Activated T-helper 1 cell treated with anti-CD3 and anti-CD28 coated beads, Interleukin-12 subunit alpha, Interleukin-12 subunit beta, Interleukin-2, Interleukin-4 antibody, amounts not matched to agents 30 ng/mL and 10 ng/mL and 1 ng/mL, durations not matched to agents 14 hours and 24 hours and 36 hours (primary cell): ENCODE measurements at places on chromosomes 6 and 20.

DNA sequence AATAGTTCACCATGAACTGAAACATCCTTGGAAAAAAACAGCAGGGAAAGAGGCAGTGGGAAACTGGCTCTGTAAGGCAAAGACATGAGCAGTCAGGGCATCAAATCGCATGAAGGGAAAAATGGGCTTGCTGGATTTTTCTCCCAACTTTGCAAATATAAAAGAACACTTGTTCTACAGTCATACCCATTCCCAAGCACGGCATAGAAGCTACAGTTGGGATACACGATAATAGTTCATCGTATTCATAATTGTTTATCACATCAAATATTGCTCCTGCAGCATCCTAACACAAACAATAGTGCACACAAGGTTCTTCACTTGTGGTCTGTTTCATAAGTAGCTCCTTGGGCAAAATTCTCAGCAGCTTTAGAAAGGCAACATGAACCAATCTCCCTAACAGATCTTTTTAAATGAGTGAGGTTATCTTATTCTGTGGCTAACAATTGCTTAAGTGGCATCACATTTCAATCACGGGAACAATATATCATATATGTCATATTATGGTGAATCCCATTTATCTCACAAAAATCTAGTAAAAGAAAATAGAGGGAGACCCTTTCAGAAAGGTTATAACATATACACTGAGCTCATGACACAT, 243.9 kb downstream of the PKHD1 start:
- DNase-seq: no peak
- H3K27me3 ChIP-seq: no peaks in the 10 kb centered on the region
- no peaks in the 10 kb centered on the region for H3K36me3 ChIP-seq

DNA sequence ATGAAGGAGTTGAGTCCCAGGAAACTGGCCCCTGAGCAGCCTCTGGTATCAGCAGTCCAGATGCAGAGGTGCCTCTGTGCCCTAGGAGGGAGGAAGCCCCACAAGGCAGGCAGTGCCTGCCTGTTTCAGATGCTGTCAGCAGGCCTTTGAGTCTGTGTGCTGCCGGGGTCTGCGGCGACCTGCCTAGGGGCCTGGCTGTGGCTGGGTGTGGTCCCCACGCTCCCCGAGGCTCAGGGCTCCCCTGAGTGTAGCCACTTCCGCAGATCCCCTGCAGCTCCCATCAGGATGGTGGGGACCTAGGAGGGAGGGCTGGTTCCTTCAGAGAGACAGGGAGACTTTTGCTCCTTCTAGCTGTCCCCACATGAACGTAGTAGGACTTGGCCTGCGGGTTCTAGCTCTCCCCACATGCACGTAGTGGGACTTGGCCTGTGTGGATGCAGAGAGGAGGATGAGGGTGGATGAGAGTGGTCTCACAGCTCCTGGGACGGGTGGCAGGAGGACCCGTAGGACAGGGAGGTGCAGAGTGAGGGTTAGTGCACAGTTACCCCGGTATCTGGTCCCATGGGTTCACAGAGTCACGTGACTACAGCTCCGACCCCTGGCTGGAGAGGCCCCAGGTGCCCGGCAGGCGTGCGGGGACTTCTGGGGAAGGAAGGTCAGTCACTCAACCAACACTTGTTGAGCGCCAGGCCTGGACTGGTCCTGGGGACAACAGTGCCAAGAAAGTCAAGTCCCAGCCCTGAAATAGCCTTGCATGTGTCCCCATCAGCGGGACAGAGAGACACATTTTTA, 41.0 kb downstream of the CDH4 start:
- no peaks in the 10 kb centered on the region for H3K27me3 ChIP-seq
- no peak overlapping the region for H3K4me3 ChIP-seq
- no peak overlapping the region for H3K27ac ChIP-seq

- H3K36me3 ChIP-seq: no peaks in the 10 kb centered on the region
- H3K27me3 ChIP-seq: no peaks in the 10 kb centered on the region
- no peak overlapping the region for H3K27ac ChIP-seq
- no peak overlapping the region for H3K4me3 ChIP-seq
- no peak for DNase-seq
Observed at GRCh38 chr6:84691978-84692623, 72.3 kb downstream of the TBX18 start.

GRCh38 chr6:113363866-113364265, 493.3 kb upstream of the MARCKS start:
- no peaks in the 10 kb centered on the region for H3K4me1 ChIP-seq
- H3K27ac ChIP-seq: no peak overlapping the region
- no peaks in the 10 kb centered on the region for H3K36me3 ChIP-seq

DNA sequence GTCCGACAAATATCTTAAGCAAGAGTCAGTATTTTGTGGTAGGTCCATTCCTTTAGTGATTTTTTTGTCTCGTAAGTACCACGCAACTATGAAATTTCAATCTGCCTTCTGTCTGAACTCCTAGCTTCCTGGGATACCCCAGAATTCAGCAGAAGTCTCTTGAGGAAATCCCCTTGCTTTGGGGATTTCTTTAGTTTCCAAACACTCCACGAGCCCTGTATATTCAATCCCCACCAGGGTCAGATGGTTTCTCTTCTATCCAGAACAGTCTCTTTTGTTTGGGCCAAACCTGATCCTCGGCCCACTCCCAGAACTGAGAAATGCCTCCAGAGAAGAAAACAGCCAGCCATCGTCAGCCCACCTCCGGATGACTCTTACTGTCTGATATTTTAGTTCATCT, 113.0 kb downstream of the CHD6 start:
- no peaks in the 10 kb centered on the region for H3K27me3 ChIP-seq
- peak overlapping the region; percentile 14 for H3K27ac ChIP-seq
- H3K36me3 ChIP-seq: peaks cover 20% of the 10 kb centered on the region

GRCh38 chr6:118578617-118579016, 30.5 kb downstream of the PLN start:
- H3K4me3 ChIP-seq: no peak overlapping the region
- H3K4me1 ChIP-seq: no peaks in the 10 kb centered on the region
- no peaks in the 10 kb centered on the region for H3K27me3 ChIP-seq
- H3K27ac ChIP-seq: no peak overlapping the region
- peaks cover 68% of the 10 kb centered on the region for H3K36me3 ChIP-seq

DNA sequence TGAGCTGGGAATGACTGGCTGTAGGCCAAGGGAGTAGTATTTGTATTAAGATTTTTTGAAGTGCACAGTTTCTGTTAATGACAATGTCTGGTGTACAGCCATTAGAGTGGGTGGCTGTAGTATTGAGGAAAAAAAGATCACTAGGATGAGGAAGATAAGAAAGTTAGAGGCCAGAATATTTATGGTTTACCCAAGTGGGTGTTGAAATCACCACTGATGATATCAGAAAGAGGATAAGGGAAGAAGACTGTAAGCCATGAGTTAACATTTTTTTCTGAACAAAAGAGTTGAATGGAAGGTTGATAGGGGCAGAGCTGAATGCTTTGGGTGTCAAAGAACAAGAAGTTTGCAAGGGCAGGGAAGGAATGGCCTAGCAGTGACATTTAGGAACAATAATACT, 104.7 kb downstream of the PRDM13 start:
- H3K27me3 ChIP-seq: peaks cover 8% of the 10 kb centered on the region
- H3K36me3 ChIP-seq: no peaks in the 10 kb centered on the region
- no peak overlapping the region for H3K4me3 ChIP-seq
- no peak for DNase-seq
- H3K4me1 ChIP-seq: no peaks in the 10 kb centered on the region

DNA sequence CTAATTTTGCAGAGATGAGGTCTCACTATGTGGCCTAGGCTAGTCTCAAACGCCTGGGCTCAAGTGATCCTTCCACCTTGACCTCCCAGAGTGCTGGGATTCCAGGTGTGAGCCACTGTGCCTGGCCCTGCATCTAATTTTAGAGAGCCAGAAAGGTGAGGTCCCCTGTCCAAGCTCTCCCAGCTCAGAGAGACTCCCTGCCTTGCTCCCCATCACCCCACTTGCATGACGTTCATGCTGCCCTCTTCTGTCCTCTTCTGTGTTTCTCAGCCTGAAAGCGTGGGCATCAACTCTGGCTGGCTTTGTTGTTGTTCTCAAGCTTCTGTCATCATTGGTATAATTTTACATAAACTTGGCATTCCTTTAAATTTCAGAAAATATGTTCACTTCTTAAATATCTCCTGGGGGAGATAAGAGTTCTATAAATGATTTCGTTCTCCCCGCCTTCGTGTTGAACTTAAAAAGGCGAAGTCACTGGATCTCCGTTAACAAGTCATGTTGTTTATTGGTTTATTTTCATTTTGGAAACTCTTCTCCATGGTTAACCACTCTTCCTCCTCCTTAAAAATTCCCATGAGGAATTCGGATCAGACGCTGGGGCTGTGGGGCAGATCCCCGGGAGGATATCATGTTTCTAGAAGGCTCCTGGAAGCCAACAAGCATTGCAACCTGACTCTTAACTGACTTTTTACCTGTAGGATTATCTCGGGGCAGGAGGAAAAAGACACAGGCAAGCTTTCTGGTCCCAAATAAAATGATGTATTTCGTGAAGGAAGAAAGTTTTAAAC, 13.2 kb upstream of the PARD6B start:
- no peaks in the 10 kb centered on the region for H3K36me3 ChIP-seq
- H3K27ac ChIP-seq: no peak overlapping the region
- H3K4me3 ChIP-seq: no peak overlapping the region

DNA sequence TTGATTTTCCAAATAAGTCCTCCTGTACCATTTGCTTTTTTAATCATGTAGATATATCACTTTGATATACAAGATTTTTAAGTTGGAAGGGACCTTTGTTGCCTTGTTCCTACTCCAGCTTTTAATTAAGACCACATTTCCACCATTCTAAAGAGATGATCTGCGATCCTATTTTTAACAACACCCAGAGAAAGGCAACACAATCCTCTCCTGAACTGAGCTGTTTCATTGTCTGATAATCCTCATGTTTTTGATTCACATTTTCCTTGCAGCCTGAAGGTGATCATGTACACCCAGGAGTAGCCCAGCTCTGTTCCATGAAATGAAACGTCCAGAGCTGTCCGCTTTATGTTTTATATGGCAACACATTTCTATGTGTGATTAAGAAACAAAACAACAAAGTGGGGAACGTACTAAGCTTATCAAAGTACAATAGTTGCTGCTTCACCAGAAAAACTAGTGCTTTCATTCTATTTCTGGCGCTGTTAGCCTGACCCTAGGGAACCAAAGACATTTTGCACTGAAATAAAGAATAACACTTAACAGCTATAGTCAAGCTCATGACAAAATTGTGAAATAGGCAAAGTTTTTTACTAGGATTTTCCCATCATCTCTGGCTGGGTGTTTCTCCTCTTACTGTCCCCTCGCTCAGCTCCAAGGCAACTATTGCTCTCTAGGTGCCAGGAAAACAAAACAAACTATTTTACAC, 22.6 kb upstream of the TRAF3IP2 start:
- no peak for DNase-seq
- no peaks in the 10 kb centered on the region for H3K4me1 ChIP-seq
- H3K36me3 ChIP-seq: no peaks in the 10 kb centered on the region
- H3K27ac ChIP-seq: no peak overlapping the region
- H3K27me3 ChIP-seq: peaks cover 8% of the 10 kb centered on the region
- H3K4me3 ChIP-seq: no peak overlapping the region

DNA sequence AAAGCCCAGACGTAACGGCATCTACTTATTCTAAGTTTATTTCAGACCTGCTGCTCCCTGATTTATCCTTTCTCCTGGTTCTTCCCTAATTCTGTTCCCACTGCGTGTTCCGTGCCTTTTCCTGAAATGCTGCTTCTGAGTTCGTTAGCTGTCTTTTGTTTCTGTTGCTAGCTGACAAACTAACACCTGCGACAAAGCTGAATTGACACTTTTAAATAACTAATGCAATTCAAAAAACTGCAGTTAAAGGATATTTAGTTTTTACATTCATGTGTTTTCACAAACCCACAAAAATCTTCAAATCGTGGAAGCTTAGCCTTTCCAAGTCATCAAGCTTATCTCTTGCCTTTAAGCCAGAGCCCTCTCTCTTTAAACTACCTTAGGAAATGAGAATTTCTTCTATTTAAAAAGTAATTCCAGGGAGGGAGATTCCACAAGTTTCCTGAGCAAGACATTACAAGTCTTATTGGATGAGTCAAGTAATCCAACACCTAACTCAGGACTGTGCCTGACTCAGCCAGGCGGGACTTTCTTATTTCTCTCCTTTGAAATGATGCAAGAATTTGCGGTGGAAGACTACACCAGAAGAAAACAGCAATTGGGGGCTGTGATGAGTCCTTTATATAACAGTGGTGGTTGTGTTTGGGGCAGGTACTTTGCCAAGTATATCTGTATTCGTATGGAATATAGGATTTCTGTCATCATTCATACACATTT, 6.3 kb downstream of the ADTRP start:
- no peaks in the 10 kb centered on the region for H3K36me3 ChIP-seq
- DNase-seq: no peak
- peaks cover 4% of the 10 kb centered on the region for H3K4me1 ChIP-seq
- no peak overlapping the region for H3K4me3 ChIP-seq

DNA sequence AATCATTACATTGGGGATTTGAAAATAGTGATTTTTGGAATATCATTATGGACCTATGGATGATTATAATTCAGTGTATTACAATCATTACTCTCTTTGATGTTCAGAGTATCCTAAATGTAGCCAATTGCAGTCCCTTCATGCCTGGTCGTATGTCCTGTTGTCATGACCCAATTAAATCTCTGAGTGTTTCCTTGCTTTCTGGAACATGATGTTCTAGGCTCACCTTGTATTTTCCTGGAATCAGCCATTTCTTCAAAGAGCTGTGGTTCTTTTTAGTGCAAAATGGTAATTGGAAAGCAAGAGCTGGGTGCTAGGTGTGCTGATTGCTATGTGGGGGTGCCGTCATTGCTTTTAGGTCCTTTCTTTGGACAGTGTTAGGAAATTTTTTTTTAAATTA, 100.7 kb upstream of the RNF24 start:
- DNase-seq: no peak
- H3K27ac ChIP-seq: no peak overlapping the region

DNA sequence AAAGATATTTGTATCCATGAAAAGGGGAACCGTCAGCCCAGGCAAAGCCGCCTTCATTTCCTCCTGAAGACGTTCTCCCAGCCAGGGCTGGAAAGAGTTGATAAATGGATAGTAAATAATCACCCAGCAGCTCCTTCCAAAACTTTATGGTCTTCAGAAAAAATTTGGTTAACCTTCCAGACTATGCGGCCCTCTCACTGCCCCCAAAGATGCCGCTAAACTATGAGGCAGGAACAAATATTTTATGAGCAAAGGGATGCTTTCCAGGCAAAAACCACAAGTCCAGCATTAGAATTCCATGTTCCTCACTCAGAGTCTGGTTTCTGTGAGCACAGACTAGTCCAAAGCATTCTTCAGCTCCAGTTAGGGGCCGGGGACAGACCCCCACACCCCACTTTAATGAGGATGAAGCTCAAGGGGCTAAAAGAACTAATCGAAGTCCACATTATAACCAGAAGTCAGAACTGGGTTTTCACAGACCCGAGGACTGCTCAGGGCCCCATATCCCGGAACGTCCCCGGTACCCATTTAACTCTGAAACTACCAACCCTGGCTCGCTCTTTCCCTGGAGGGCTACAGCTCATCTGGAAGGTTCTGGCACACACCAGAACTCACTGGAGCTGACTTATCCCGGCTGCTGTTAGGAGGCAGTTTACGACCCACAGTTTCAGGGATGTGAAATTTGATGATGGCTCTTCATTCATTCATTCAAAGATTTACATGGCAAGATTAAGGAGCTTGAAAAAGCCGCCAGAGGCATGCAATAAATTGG, 29.4 kb downstream of the BMP7 start:
- H3K27me3 ChIP-seq: peaks cover 26% of the 10 kb centered on the region
- no peaks in the 10 kb centered on the region for H3K4me1 ChIP-seq
- H3K36me3 ChIP-seq: no peaks in the 10 kb centered on the region
- no peak overlapping the region for H3K4me3 ChIP-seq
- H3K27ac ChIP-seq: no peak overlapping the region

- no peak overlapping the region for H3K4me3 ChIP-seq
- DNase-seq: no peak
- H3K27ac ChIP-seq: no peak overlapping the region
Observed at GRCh38 chr6:163218361-163218894, 196.1 kb upstream of the QKI start.

- peaks cover 63% of the 10 kb centered on the region for H3K36me3 ChIP-seq
- no peaks in the 10 kb centered on the region for H3K27me3 ChIP-seq
- H3K4me3 ChIP-seq: peak overlapping the region; percentile 97
- peaks cover 59% of the 10 kb centered on the region for H3K4me1 ChIP-seq
Observed at GRCh38 chr6:33272275-33273128, 627 bp downstream of the RPS18 start.
